Stimulated activated CD4-positive, alpha-beta T cell treated with anti-CD3 and anti-CD28 coated beads, Interleukin-1b, Interleukin-23, amount 100 ng/mL, for 24 hours (primary cell): ENCODE measurements at places on chromosomes 1 and 21.

GRCh38 chr21:25936776-25937175, 202.0 kb downstream of the GABPA start:
- no peak for DNase-seq

GRCh38 chr1:16968372-16968771, 12.0 kb downstream of the MFAP2 start:
- DNase-seq, result no peak

GRCh38 chr1:212539737-212540430, 68.7 kb upstream of the ATF3 start:
- no peak for DNase-seq

DNA sequence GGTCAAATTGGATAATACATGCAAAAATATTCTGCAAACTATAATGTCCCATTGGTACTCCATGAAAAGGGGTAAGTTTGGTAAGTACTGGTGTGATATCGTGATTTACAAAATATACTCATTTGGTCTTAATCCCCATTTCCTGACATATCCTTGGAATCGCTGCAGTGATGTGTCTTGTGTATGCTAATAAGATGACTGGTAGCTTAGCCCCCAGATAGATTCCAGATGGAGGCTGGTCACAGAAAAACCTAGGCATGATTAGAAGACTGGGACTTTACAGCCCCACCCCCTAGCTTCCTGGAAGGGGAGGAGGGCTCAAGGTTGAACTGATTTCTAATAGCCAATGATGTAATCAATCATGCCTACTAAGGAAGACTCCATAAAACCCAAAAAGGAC, 3.0 kb downstream of the VAMP4 start:
- DNase-seq, result no peak

- DNase-seq, result no peak
These were observed 104.3 kb downstream of the PGBD5 start for GRCh38 chr1:230321741-230322420.

DNA sequence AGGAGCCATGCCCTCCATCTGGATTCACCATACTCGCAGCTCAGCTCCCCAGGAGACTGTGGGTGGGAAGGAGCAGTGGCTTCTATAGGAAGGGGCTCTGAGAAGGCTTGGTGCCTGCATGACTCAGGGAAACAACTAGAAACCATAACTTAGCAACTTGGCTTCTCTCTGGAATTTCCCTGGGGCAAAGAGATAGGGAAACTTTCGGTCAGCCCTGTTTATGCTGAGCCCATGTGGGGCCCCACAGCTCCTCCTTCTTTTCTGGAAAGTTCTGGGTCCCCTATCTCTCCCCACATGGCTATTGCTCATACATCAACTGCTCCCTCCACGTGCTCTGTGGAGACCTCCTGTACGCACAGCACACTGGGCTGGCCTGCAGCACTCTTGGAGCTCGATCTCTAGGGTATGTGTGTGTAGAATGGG, 39.3 kb downstream of the PLEKHA6 start:
- peak; percentile 2 for DNase-seq

DNA sequence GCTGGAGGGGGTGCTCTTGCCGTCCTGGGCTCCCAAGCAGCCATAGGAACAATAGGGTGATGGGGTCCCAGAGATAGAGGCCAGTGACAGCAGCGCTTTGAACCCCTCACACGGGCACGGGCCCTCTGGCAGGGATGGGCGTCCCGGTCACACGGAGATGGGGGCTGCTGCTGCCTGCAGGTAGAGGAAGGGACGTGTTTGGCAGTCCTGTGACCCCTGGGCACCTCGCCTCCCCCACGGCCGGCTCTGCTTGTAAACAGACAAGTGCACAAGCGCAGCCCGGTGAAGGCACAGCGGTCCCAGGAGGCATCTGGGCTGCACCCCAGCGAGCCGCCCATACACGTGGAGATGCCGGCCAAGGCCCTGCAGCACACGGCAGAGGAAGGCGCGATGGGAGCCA, 36.5 kb upstream of the PDE9A start:
- no peak for DNase-seq

GRCh38 chr1:46130121-46130520, 2.3 kb downstream of the PIK3R3 start:
- DNase-seq, result no peak

- no peak for DNase-seq
These were observed 1128.7 kb downstream of the AMY1C start for GRCh38 chr1:104878203-104878909.

- no peak for DNase-seq
These were observed 500.0 kb upstream of the RUNX1 start for GRCh38 chr21:35548904-35549615.

DNA sequence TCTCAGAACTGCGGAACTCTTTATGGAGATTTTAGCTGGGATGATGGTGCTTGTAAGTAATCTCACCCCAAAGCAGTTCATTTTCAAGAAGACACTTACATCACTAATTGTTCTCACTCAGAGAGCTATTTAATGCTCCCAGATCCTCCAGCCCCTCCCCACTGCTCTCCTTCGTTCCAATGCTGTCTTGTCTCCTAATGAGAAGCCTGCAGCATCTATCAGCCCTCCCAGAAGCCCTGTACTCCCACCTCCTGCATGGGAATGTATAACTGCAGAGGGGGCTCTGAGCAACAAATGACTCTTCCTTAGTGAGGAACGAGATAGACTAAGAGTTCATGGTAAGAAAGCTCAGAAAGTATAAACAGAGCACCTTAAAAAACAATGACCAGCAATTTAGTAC, 377.4 kb upstream of the RUNX1 start:
- DNase-seq, result no peak

DNA sequence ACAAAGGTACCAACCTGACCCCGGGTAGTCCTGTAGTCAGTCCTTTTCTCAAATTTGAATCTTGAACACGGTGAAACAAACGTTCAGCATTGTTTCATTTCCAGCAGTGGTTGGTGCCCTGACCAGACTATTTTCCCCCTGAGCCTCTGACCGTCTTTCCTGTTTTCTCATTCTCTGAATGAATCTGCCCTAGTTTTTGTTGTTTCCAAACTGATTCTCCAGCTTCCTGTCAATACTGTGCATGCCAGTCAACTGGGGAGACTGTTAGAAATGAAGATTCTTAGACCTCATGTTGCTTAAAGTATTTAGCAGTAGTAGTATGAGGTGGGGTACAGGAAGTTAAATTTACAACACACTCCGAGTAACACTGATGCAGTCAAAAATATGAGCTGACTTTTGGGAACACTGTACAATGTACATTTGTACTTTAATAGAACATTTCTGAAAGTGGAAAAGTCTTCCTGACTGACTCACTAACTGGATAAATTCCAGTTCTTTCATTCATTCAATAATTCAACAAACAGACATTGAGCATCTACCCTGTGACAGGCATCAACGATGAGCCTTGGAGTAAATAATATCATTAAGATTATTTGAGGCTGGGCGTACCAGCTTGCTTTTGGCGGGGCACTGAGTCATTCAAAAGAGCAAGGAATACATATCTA, 26.0 kb upstream of the ZRANB2 start:
- no peak for DNase-seq

DNA sequence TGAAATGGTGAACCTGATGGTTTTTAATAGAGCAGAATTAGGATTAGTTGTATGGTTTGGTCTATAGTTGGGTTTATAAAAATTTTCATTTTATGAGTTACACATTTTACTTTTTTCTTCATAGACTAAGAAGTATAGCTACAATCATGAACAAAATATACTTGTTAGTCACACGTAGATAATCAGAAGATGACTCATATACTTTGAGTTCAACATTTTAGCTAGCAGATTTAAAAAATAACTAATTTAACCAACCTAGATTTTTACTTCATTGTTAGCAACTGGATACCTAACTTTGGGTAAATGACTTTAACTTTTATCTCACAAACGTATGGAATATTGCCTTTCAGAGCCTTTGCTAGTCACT, 27.9 kb downstream of the MORC3 start:
- no peak for DNase-seq

- no peak for DNase-seq
These were observed 435.9 kb downstream of the KIF26B start for GRCh38 chr1:245590726-245591125.

- no peak for DNase-seq
These were observed 5.2 kb downstream of the INKA2 start for GRCh38 chr1:111733992-111734341.

DNA sequence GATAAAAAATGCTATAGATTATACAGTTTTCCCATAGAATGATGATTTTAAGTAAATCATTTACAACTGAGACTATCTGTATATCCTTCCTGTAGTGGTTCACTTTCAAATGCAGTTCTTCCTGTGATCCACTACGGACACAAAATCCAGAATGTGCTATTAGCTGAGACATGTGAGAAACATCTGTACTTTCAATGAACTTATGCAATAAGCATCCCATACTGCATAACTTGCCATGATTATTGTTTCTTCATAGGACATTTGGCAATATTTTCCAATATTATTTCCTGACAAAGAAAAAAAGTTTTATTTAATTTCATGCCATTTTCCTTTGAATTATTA, 83.5 kb upstream of the PRDX6 start:
- no peak for DNase-seq

GRCh38 chr1:27408151-27408550, 15.7 kb downstream of the GPR3 start:
- DNase-seq, result no peak

- DNase-seq, result no peak
These were observed 6.8 kb downstream of the MAP7D1 start for GRCh38 chr1:36162680-36163239.

GRCh38 chr1:84510668-84511067, 4.3 kb upstream of the GNG5 start:
- DNase-seq, result no peak

GRCh38 chr1:9561429-9561828, 22.2 kb downstream of the SLC25A33 start:
- no peak for DNase-seq

DNA sequence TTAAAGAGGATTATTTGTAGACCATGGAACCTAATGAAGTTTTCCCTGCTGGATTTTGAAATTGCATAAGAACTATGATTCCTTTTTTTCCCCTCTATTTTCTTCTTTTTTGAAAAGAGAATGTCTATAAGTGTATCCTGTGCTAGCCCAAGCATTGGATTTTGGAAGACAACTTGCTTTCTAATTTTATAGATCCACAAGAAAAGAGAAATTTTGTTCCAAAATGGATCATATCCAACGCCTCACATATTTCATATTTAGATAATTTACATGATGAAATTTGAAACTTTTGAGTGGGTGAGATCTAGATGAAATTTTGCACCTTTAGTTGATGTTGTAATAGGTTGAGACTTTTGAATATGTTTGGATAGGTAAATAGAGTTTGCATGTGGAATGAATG, 978.7 kb downstream of the MRPL39 start:
- no peak for DNase-seq
